Fibroblast of the aortic adventitia (primary cell): ENCODE measurements at places on chromosomes 16 and 17. TPM values are rescaled to one million over a fixed set of nuclear protein-coding genes. Genes with fewer than 3 reads are reported as not detected.

Gene CHD9
- 70.8 and 90.6 TPM in 2 replicates for total RNA-seq

Gene SLC39A11
- 15.8 and 30.5 TPM in 2 replicates for total RNA-seq

Gene HOXB13
- not detected in 2 replicates for total RNA-seq

Gene PYDC1
- total RNA-seq, result not detected in 2 replicates

Gene CBFA2T3
- total RNA-seq, result not detected in 2 replicates

Gene B9D1
- total RNA-seq, result 8.2 and 19.9 TPM in 2 replicates

Gene RPL19
- 944 and 2,108 TPM in 2 replicates for total RNA-seq

Gene NATD1
- total RNA-seq, result 3.1 and 4.4 TPM in 2 replicates

Gene EVI2A
- total RNA-seq, result 9.9 and 11.0 TPM in 2 replicates

Gene IL34
- total RNA-seq, result 3.4 and 10.9 TPM in 2 replicates

Gene CDH8
- total RNA-seq, result 1.6 TPM in 1 of 2 replicates, not detected in the other

Gene GLTPD2
- total RNA-seq, result not detected in 2 replicates

Gene MYH3
- total RNA-seq, result 0.45 and 1.1 TPM in 2 replicates

Gene ABCC6
- 0.41 and 0.63 TPM in 2 replicates for total RNA-seq
